ENCODE measurements at places on chromosomes 11 and 22. TPM values are rescaled to one million over a fixed set of nuclear protein-coding genes. Genes with fewer than 3 reads are reported as not detected.

DNA sequence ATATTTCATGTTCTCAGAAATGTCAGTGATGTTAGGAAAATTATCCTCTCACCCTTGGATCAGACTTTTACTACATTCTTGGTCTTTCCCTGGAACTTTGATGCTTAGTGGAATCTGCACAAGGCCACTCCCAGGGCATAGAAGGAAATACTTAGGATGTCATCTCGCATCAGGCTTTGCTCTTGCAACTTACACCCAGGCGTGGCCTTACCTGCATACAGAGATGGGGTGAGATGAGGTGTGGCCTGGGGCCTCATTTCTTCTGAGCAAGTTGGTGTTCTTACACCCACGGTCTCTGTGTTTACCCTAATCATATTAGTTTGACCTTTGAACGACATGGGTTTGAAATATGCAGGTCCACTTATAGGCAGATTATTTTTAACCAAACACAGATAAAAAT is 19.0 kb upstream of the OR52K2 start:
- DNase-seq, result no peak

DNA sequence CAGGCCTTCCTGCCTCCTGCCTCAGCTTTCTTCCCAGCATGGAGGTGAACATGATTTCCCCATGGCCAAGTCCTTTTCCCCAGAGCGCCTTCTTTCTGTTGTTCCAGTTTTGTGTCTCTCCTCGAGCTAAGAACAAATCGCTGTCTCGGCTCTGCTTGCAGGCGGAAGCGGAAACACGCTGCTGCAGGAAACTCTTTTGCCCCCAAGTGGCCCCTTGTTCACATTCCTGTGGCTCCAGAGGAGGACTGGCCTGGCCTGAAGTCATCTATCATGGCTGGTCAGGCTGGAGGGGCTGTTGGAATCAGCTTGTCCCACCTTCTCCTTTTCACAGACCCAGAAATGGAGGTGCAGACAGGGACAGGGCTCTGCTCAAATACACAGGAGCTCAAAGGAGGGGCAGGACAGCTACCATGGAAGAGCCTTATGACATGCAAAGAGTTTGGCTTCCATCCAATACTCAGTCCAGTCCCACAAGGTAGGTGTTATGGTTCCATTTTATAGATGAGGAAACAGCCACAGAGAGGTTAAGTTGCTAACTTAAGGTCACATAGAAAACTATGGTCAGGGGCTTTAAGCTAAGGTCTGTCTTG is 182.2 kb upstream of the SYT13 start:
- DNase-seq, result no peak

DNA sequence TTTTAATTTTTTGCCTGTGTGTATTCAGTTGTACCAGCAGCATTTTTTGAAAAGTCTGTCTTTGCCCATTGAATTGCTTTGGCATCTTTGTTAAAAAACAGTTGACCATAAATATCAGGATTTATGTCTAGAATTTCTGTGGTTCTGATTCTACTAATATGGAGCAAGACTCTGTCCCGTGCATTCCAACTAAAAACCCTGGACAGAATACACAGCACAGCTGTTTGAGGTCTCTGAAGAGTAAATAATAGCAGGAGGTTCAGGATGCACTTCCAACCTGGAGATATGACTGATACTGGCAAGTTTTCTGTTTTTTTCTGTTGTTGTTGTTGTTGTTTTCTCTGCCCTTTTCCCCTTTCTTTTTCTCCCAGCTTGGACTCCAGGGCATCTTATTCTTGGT is 141.9 kb downstream of the TMEM135 start:
- no peak for DNase-seq

C22orf23 gene
- not detected for total RNA-seq

GGT5 gene
- total RNA-seq, result not detected

Data from CD4-positive, alpha-beta memory T cell (primary cell).